ENCODE measurements at places on chromosomes 3 and 15.

GRCh38 chr3:150797155-150797554, 34.2 kb upstream of the SIAH2 start:
- no peak for DNase-seq

DNA sequence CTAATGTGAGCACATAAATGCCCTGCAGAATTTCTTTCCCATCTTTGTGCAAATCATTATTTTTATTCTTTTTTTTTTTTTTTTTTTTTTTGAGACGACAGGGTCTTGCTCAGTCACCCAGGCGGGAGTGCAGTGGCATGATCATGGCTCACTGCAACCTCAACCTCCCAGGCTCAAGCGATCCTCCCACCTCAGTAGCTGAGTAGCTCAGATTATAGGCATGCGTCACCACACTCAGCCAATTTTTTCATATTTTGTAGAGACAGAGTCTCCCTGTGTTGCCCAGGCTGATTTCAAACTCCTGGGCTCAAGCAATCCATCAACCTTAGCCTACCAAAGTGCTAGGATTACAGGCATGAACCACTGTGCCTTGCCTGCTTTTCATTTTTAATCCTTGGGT, 22.9 kb downstream of the DAG1 start:
- no peak for DNase-seq

DNA sequence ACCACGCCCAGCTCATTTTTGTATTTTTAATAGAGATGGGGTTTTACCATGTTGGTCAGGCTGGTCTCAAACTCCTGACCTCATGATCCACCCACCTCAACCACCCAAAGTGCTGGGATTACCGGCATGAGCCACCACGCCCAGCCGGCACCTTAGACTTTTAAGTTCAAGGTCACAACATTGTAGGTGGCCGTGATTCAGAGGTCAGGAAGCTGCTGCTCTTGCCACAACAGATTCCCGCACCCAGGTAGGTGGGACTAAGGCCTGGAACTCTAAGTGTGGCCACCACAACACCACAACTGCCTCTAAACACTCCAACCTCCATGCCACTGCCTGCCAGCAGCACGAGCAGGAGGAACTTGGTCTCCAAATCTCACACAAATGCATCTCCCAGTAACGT, 196.8 kb downstream of the STT3B start:
- no peak for DNase-seq

- no peak for DNase-seq
Measured at GRCh38 chr3:160180581-160181216, 44.5 kb upstream of the C3orf80 start.

GRCh38 chr3:35966629-35967464, 327.5 kb downstream of the ARPP21 start:
- DNase-seq, result no peak

DNA sequence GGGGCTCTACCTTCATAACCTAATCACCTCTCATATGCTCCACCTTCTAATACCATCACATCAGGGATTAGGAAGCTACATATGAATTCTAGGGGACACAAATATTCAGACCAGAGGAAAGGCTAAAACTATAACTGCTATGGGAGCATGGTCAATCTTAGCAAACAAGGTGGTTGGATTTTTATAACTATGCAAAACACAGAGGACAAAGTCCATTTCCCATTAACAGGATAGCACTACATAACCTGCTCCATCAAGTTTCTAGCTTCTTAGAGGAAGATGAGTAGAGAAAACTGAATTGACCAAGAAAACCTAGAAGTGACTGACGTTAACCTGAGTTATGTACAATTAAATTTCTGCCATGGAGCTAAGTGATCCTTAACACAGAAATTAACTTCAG, 398.6 kb downstream of the TBL1XR1 start:
- DNase-seq, result no peak

DNA sequence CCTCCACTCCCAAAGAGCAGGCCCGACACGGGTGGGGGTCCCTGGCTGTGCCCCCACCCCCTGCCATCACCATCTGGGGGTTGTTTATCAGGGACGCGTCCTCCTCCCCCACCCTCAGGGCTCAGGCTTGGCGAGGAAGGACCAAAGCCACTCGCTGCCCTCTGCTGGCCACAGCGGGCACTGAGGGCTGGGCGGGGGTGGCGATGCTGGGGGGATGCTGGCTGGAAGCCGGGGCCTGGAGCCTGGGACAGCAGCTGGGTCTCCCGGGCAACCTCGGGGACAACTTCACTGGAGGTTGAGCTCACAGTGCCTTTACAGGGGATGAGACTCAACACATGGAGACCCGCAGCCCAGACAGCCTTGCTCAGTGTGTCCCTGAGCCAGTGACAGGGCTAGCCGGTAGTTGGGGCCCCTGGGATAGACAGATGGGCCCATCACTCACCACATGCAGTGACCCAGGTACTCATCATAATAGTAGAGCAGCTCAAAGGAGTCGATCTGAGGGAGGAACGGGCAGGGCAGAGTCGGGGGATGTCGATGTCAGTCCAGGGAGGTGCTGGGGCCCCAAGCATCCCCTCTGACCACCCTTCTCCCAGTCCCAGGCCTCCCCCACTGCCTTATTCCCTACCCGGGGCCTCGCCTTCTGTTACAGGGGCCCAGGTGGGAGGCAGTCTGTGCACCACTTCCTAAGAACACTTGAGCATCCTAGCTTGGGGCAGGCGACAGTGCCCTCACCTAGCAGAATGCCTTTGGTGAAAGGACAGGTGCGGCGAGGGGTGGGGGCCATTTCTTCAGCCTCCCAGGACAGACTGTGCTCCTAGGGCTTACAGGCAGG, 5.9 kb upstream of the CALML4 start:
- DNase-seq, result peak; percentile 77

GRCh38 chr3:16609927-16610580, 4.8 kb upstream of the DAZL start:
- no peak for DNase-seq

DNA sequence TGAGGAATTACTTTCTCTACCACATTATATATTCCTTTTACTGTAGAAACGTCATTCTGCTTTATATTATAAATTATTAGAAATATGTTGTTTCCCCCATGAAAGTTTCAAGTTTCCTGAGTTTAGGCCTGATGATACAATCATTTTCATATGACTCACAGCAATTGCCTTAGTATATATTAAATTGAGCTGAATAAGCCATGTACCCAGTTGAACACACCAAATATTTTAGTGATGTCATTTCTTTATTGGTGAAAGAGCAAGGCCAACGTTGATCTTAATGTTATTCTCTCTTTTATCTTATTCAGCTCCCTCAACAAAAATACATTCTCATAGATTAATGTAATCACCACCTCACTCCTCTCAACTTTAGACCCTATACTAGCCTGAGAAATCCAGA, 30.8 kb downstream of the B3GNT5 start:
- DNase-seq, result no peak

- DNase-seq, result peak; percentile 95
Measured at GRCh38 chr15:40405501-40406381, at the start of gene IVD. Gene IVD, plus strand, starts transcription at chr15:40405795. Its CDS starts 33 bp downstream, at chr15:40405828.

DNA sequence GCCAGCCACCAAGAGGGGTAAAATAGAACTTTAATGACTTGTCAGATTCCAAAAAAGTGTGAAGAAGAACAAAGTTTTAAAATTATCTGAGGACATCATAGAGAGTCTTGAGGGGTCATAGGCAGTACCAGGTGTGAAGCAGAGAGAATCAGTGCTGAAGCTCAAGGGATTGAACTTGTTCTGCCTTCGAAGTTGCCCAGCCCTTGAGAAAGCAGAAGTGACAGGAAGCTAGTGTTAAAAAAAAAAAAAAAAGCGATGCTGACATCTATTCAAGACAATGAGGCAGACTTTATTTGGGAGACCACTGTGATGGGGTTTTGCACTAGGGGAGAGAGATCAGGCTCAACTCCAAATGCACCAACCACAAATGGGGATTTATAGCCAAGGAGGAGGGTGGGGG, 21.8 kb downstream of the FBXO22 start:
- DNase-seq, result no peak

DNA sequence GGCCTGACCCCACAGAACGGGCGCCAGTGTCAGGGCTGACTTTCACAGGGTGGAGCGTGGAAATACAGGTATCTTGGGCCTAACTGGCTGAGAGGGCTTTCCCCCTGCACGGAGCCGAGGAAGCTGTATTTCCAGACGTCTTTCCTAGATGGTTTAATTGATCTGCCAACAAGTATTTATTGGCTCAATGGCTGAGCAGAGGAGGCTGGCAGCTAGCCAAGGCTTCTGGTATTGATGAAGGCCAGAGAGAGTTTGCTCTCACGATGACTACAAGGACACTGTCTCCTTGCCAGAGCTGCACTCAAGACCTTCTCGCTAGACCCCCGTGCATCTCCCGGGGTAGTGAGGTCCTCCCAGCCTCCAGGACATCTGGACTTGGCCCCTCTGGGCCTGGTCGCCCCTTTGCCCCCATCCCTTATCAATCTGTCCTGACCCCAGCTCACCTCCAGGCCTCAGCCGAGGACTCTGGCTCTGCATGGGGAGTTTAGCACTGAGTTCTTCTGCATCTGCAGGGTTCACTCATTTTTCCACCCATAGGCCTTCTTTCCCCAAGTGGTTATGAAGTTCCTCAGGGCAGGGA, 20.6 kb downstream of the SPSB4 start:
- DNase-seq, result no peak

DNA sequence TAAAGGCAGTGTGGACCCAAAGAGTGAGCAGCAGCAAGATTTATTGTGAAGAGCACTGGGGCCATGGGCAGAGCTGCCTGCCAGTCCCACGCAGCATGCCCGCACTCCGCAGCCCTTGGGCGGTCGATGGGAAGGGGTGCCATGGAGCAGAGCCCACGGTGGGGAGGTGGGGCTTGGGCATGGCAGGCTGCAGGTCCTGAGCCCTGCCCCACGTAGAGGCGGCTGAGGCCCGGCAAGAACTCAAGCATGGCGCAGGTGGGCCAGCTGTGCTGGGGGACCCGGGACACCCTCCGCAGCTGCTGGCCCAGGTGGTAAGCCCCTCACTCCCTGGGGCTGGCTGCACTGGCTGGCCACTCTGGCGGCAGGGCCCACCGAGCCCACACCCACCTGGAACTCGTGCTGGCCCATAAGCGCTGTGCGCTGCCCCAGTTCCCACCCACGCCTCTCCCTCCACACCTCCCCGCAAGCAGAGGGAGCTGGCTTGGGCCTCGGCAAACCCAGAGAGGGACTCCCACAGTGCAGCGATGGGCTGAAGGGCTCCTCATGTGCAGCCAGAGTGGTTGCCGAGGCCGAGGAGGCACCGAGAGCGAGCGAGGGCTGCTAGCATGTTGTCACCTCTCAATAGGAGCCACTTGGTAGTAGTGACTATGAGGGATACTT, 1218.8 kb upstream of the EPHA6 start:
- DNase-seq, result no peak

DNA sequence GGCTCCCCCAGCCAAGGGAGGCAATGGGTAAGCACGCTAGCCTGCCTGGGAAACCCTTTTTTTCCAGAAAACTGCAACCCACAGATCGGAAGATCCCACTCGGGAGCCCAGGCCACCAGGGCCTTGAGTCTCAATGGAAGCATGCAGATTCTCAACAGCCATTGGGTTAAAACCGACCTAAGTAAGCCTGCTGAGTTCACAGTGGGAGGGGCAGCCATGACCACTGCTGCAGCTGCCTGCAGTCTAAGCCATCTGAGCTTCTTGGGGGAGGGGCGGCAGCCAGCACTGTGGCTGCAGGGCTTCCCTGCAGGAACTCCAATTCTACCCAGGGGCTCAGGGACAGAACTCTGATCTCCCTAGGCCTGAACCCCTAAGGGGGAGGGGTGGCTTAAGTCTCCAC, 82.0 kb downstream of the DPPA2 start:
- peak; percentile 16 for DNase-seq

- DNase-seq, result no peak
Measured at GRCh38 chr3:122635789-122636188, 44.9 kb upstream of the PARP14 start.

DNA sequence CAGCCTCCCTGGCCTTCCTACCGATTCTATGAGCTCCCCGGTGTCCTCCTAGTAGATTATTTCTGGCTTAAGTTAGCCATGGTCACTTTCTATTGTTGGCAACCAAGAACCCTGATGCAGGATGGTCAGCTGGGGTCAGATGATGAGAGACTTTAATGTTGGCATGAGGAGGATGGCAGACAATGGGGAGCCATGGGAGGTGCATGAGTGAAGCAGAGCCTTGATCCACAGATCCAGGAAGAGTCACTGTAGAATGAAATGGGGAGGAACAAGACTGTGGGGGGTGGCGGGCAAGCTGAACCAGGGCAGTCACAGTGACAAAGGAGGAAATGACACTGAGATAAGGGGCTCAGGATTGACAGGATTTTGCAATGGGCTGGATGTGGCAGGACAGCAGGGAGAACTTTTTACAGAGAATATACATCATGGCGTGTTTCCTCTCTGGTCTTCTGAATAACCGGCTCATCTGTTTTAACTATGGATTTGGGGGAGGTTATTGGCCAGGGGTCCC, 60.9 kb downstream of the RPLP1 start:
- DNase-seq, result no peak

GRCh38 chr15:36903922-36904556, 196.3 kb downstream of the MEIS2 start:
- DNase-seq, result peak; percentile 90

DNA sequence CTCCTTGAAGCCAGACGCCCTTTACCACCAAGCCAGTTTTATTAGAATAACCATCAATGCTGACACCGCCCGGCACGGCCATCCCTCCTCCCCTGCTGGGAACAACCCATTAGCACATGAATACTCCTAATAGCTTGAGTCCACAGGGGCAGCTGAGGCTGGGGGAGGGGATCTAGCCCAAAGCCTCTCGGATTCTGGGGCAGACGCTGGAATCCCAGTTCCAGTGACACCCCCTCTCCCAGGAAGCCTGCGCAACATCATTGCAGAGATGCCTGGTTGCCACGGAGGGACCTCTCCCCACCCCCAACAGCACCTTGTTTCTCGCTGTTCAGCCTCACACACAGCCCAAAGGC, 1.2 kb upstream of the LINGO1 start:
- no peak for DNase-seq

DNA sequence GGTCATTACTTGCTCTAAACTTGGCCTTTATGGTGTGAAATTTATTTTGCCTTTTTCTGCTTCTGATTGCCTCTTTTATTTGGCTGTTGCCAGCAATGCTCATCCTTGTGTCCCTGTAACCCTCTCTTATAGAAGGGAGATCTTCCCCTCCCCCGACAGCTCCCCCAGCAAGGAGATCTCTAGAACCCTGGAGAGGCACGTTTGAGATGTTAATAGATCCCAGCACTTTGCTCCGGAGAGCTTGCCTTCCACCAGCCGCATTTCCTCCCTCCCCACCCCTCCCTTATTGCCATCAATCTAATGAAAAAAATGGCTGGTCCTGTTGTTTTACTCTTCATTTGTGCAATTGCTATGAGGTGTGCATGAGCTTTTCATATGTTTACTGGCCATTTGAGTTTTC, 18.2 kb downstream of the TRIM71 start:
- no peak for DNase-seq

Measured in SJCRH30 (cell line).